ENCODE measurements at places on chromosomes 7 and 10. TPM values are rescaled to one million over a fixed set of nuclear protein-coding genes. Genes with fewer than 3 reads are reported as not detected.
A peak's percentile ranks its signal among the peaks of the same experiment; 100 is the strongest.

The AZGP1 gene
- total RNA-seq = not detected

The NPY gene
- not detected for total RNA-seq

The HOGA1 gene
- 1.5 TPM for total RNA-seq

DNA sequence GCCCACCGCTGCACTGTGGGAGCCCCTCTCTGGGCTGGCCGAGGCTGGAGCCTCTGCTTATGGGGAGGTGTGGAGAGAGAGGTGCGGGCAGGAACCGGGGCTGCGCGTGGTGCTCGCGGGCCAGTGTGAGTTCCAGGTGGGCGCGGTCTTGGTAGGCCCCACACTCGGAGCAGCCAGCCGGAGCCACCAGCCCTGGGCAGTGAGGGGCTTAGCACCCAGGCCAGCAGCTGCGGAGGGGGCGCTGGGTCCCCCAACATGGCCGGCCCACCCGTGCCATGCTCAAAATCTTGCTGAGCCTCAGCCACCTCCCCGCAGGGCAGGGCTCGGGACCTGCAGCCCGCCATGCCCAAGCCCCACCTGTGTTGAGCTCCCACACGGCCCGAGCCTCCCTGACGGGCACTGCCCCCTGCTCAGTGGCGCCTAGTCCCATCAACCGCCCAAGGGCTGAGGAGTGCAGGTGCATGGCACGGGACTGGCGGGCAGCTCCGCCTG, 856.8 kb upstream of the CELF2 start:
- no peak for DNase-seq

GRCh38 chr7:139656387-139656786, 121.4 kb downstream of the HIPK2 start:
- DNase-seq = peak; percentile 54

- no peak for DNase-seq
These were observed 479.3 kb downstream of the GLRX3 start for GRCh38 chr10:130615457-130615856.

All from fibroblast of lung (primary cell).